ENCODE measurements at places on chromosomes 1 and 21. TPM values are rescaled to one million over a fixed set of nuclear protein-coding genes. Genes with fewer than 3 reads are reported as not detected.

DNA sequence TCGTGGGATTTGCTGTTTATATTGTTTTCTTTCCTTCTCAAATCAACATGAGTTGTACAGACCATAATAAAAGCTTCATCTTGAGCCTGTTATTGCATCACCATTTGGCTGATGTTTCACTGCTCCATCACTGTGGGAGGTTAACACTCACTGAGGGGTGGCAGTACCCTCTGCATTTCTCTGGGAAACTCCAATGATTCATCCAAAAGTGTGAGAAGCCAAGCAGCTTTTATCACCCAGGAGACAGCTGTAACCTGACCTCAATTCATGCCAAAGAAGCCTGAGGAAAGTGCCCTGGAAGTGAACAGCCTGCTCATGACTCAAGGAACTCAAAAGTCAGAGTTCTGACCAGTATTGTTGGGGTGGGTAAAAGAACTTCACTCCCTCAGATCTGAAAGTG is 84.1 kb downstream of the GPR88 start:
- H3K36me3 ChIP-seq, result no peaks in the 10 kb centered on the region
- no peak overlapping the region for H3K27ac ChIP-seq
- H3K27me3 ChIP-seq, result no peaks in the 10 kb centered on the region
- peaks cover 12% of the 10 kb centered on the region for H3K4me1 ChIP-seq
- no peak for DNase-seq
- no peak overlapping the region for H3K4me3 ChIP-seq

GRCh38 chr1:8625981-8626898 is 191.2 kb downstream of the RERE start:
- no peaks in the 10 kb centered on the region for H3K27me3 ChIP-seq
- H3K27ac ChIP-seq, result no peak overlapping the region
- no peaks in the 10 kb centered on the region for H3K36me3 ChIP-seq
- no peak for DNase-seq
- no peak overlapping the region for H3K4me3 ChIP-seq
- peaks cover 7% of the 10 kb centered on the region for H3K4me1 ChIP-seq

DNA sequence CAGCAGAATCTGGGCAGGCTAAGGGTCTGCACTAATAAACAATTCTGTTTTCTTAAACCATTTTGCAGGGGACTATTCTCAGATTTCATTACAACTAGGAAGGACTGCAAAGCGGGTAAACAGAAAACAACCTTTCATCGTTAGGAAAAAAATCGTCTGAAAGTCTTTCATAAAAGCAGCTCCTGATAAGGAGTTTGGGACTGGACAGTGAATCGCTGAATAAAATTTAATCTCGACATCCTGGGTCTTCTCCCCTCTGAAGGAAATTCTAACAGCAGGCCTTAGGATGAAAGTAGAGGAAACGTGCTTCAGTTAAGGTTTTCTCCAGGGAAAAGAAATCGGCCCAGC is 471 bp upstream of the MTF2 start:
- no peak for DNase-seq
- H3K27ac ChIP-seq, result peak overlapping the region; percentile 83
- H3K4me3 ChIP-seq, result peak overlapping the region; percentile 85
- no peaks in the 10 kb centered on the region for H3K36me3 ChIP-seq

GRCh38 chr1:67951014-67951413 is 99.4 kb downstream of the DIRAS3 start:
- no peak for DNase-seq
- peaks cover 16% of the 10 kb centered on the region for H3K4me1 ChIP-seq
- H3K27me3 ChIP-seq, result no peaks in the 10 kb centered on the region
- H3K36me3 ChIP-seq, result no peaks in the 10 kb centered on the region

DNA sequence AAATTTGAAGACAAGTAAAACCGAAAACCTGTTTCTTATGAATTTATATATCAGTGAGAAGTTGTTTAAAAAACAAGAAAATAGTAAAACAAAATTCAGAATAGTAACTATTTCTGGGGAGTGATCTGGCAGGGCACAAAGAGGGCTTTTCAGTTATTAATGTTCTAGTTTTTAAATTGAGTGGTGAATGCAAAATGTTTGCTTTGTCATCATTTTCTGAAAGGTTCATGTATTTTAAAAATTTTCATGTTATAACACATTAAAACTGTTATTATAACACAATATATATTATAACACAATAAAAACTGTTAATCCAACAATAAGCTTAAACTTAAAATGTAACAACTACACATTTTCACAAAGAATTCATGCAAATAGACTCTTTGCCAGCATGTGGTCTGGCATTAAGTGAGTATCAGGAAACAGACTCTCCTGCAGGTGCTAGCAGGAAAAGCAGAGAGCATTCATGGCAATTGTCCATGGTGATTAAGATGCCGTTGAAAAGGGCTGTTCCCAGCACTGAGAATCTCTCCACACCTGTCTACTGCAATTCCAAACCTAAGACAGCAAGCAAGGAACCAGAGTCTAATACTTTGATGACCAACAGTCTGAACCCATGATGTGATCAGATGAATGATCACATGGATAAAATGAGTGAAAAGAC is 204.9 kb downstream of the TBX15 start:
- no peak overlapping the region for H3K27ac ChIP-seq
- no peak overlapping the region for H3K4me3 ChIP-seq
- no peaks in the 10 kb centered on the region for H3K27me3 ChIP-seq
- no peaks in the 10 kb centered on the region for H3K4me1 ChIP-seq
- H3K36me3 ChIP-seq, result no peaks in the 10 kb centered on the region

TRIM46 gene
- not detected for total RNA-seq

HSD3B2 gene
- not detected for total RNA-seq

DNA sequence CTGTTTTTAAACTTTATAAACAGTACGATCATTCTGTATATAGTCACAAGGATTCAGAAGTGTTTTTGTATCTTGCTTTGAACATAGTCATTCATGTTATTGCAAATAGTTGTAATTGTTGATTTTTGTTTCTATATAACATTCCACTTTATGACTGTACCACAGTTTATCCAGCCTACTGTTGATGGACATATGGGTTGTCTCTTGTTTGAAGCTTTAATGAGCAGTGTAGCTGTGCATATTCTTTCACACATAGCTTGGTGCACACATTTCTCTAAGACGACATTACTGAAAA is 6.1 kb downstream of the CD101 start:
- H3K27me3 ChIP-seq, result no peaks in the 10 kb centered on the region
- no peaks in the 10 kb centered on the region for H3K4me1 ChIP-seq
- H3K27ac ChIP-seq, result no peak overlapping the region
- no peak for DNase-seq
- no peak overlapping the region for H3K4me3 ChIP-seq

- H3K27ac ChIP-seq, result no peak overlapping the region
- no peaks in the 10 kb centered on the region for H3K27me3 ChIP-seq
- no peak for DNase-seq
- H3K36me3 ChIP-seq, result no peaks in the 10 kb centered on the region
Measured at GRCh38 chr1:34710812-34711211, 44.0 kb upstream of the GJB5 start.

DNA sequence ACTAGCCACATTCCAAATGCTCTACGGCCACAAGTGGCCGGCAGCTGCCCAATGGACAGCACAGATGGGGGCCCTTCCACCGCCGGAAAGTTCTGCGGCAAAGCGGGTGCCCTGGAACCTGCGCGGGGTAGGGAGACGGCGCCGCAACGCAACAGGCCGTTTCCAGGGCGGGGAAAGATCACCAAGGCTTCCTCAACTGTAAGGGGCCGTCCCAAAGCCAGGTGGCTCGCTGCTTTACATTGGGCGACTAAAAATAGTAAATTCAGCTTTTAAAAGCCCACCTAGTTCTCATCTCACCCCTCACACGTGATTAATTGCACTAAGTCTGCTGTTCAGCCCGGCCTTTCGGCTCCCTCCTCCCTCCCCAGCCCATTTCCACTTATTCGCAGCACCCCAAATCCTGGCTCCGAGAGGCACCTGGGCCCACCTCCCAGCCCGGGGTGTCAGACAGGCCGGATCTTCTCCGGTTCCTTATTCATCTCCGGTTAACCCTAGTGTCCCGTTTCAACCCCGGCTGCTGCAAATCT is 643 bp downstream of the CFAP298 start:
- no peaks in the 10 kb centered on the region for H3K27me3 ChIP-seq
- no peaks in the 10 kb centered on the region for H3K4me1 ChIP-seq
- no peak for DNase-seq
- H3K27ac ChIP-seq, result peak overlapping the region; percentile 94
- H3K36me3 ChIP-seq, result peaks cover 38% of the 10 kb centered on the region

- H3K36me3 ChIP-seq, result peaks cover 10% of the 10 kb centered on the region
- H3K27me3 ChIP-seq, result no peaks in the 10 kb centered on the region
- no peak overlapping the region for H3K4me3 ChIP-seq
- peak; percentile 95 for DNase-seq
Measured at GRCh38 chr21:46295996-46296752, 10.0 kb downstream of the YBEY start.

DNA sequence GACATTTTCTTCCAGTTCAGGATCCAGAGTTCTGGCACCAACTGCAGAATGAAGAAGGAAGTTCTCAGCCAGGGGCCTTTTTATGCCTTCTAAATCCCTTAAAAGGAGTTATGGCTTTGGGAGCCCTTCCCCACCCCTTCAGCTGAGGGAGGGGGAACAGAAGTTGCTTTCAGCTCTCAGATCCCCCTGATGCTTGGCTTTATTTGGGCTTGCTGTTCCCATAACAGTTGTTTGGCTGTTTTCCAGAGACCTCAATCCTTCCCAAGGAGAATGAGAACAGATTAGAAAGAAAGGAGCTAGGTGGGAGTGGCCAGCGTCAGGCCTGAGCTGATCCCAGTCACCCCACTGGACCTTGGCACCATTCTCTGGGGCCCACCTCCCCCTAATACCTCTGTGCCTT is at the start of gene RPE65:
TSS of gene RPE65 (minus strand) at position 54 of the 400 bp plus-strand sequence. CDS start at position 5, 49 bp downstream.
- H3K4me1 ChIP-seq, result no peaks in the 10 kb centered on the region
- no peaks in the 10 kb centered on the region for H3K27me3 ChIP-seq
- H3K4me3 ChIP-seq, result no peak within 1 kb of the TSS
- H3K27ac ChIP-seq, result no peak within 1 kb of the TSS
- H3K36me3 ChIP-seq, result no peaks in the 10 kb centered on the region
- no peak for DNase-seq

ITGB2 gene
- 20.6 TPM for total RNA-seq

DNA sequence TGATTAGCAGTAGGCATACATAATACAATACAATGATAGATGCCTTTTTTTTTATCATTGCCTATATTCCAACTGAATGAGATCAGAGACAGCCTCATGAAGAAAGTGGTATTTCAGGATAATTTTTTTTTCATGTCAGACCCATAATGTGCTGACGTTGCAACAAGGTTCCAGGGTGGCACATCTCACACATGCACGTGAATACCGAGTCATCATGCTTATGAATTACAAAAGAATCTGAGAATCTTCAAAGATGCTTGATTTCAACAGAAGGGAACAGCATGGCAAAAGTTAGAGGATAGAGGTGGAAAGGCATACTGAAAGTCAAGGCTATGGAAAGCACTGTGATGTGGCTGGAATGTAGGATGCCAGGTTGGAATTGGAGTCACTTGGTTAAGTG is 5.0 kb upstream of the RNF11 start:
- H3K27me3 ChIP-seq, result no peaks in the 10 kb centered on the region
- H3K4me1 ChIP-seq, result peaks cover 4% of the 10 kb centered on the region
- no peak overlapping the region for H3K27ac ChIP-seq
- DNase-seq, result no peak
- no peak overlapping the region for H3K4me3 ChIP-seq
- no peaks in the 10 kb centered on the region for H3K36me3 ChIP-seq

DNA sequence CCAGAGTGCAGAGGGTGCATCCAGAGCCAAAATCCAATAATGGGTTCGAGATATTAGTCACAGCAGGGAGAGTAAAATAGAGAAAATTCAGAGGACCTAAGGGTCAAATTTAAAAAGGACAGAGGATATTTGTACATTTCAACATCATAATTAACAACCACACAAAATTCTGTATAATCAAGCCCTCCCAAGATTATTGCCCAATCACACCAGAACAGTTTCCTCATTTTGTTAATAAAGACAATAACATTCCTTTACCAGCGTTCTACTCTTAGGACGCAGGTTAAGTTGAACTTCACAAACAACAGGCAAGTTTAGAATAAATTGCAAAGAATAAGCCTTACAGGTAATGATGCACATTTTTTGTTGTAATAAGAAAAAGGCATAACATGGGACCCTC is 462.8 kb downstream of the PTPRC start:
- H3K4me1 ChIP-seq, result no peaks in the 10 kb centered on the region
- H3K36me3 ChIP-seq, result no peaks in the 10 kb centered on the region
- no peak overlapping the region for H3K4me3 ChIP-seq
- no peak for DNase-seq
- H3K27ac ChIP-seq, result no peak overlapping the region
- no peaks in the 10 kb centered on the region for H3K27me3 ChIP-seq

DNA sequence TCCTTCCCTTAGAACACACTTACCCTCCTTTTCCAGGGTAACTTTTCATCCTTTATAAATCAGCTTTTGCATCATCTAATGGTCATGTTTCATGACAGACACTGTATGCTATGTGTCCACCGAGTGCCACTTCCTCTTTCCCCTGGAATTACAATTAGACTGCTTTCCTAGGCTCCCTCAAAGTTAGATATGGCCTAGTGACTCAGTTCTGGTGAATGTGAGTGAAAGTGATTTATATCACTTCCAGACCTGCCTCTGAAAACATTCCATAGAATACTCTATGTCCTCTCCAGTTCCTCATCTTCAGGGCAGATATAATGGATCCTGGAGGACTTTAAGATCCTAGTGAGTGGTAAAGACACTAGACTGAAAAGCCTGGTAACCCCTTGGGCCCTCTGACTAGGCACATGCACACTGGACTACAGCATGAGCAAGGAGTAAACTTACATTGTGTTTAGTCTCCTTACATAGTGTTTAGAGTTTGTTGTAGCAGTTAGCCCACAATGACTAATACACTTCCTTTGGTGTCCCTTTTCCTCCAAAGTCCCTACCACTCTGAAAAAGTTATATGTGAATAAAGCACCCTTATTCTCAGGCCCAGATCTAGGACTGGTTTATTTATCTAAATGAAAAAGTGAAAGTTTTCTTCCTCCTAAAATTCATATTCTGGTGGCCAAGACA is 59.3 kb downstream of the GPR88 start:
- no peaks in the 10 kb centered on the region for H3K27me3 ChIP-seq
- no peaks in the 10 kb centered on the region for H3K4me1 ChIP-seq
- H3K36me3 ChIP-seq, result no peaks in the 10 kb centered on the region
- H3K27ac ChIP-seq, result no peak overlapping the region
- DNase-seq, result no peak

DNA sequence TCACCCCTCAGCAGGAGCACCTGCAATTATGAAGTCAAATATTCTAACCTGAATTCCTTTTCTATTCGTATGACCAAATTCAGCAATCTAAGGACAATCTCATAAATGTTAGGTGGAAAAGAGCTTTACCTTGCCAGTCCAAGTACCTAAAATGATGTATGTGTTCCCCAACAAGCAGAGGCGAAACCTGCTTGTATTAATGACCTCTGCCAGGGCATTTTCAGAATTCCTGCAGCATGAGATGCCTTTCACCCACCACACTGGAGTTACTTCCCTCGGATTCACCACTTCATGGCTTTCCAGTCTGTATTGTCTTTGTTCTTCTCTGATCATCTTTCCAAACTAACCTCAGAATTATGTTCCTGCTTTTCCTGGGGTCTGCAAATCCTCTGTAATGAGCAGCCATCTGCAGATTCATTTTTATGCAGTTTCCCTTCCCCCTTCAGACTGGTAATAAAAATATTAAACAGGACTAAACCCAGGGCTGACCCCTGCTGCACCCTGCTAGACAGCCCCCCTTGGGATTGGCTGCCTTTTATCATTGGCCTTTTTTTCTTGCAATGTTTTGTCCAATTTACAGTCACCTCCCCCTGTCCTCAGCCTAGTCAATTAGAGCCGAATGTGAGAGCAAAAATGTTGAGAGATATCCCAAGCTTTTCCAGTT is 26.6 kb upstream of the CASQ2 start:
- no peak overlapping the region for H3K4me3 ChIP-seq
- no peak overlapping the region for H3K27ac ChIP-seq
- no peaks in the 10 kb centered on the region for H3K27me3 ChIP-seq
- no peaks in the 10 kb centered on the region for H3K4me1 ChIP-seq

GRCh38 chr1:38581396-38581795 is 278.2 kb downstream of the RRAGC start:
- peaks cover 6% of the 10 kb centered on the region for H3K4me1 ChIP-seq
- H3K36me3 ChIP-seq, result no peaks in the 10 kb centered on the region
- no peak overlapping the region for H3K27ac ChIP-seq
- H3K27me3 ChIP-seq, result peaks cover 26% of the 10 kb centered on the region
- no peak overlapping the region for H3K4me3 ChIP-seq

Measured in heart left ventricle (tissue), 16 donors.